ENCODE measurements at places on chromosomes 2 and 18.

DNA sequence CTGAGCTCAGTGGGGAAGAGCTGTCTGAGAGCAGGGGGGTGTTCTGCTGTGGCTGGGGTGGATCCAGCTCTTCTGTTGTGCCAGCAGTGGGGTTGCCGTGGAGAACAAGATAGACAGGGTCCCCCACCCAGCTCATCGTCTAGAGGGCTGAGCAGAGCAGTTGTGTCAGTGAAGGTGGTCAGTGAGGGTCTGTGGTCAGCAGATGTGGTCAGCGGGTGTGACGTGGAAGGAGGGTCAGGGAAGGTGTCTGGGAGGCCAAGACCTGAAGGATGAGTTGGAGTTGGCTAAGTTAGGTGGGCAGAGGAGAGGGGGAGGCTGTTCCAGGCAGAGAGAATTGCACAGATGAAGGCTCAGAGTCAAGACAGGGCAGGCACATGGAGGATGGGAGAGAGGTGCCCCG, 103.1 kb downstream of the DGKD start:
- no peak for DNase-seq

DNA sequence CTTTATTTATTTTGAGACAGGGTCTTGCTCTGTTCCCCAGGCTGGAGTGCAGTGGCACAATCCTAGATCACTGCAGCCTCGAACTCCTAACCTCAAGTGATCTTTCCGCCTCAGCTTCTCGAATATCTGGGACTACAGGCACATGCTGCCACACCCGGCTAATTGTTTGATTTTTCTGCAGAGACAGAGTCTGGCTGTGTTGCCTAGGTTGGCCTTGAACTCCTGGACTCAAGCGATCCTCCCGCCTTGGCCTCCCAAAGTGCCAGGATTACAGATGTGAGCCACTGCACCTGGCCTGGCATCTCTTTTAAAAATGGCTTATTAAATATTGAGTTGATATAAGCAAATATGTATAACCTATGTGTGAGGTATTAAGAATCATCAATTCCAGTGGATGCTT, 209.5 kb downstream of the FAM210A start:
- DNase-seq: no peak

GRCh38 chr2:137838255-137839092, 125.8 kb upstream of the HNMT start:
- no peak for DNase-seq

- no peak for DNase-seq
Observed at GRCh38 chr2:70985283-70985688, 6.9 kb downstream of the ANKRD53 start.

- no peak for DNase-seq
Observed at GRCh38 chr2:161825429-161825828, 201.2 kb downstream of the SLC4A10 start.

DNA sequence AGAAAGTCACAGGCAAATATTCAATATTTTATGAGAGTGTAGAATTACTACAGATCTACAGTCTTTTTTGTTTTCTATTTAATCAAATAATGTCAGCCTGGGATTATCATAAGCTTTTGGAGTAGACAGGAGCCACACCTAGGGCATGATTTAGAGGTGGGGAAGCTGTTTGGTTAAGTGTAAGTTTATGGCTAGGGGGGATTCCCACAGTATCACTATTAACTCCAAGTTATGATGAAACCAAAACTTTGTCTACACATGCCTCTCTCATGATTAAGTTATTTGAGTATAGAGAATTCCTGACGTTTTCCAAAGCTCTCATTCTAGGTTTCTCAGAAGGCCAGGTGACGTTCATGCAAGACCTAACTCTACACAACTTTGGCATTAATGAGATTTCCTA, 2.1 kb downstream of the SERPINB10 start:
- no peak for DNase-seq

GRCh38 chr2:49914281-49914680, 760.0 kb upstream of the FSHR start:
- DNase-seq: no peak

DNA sequence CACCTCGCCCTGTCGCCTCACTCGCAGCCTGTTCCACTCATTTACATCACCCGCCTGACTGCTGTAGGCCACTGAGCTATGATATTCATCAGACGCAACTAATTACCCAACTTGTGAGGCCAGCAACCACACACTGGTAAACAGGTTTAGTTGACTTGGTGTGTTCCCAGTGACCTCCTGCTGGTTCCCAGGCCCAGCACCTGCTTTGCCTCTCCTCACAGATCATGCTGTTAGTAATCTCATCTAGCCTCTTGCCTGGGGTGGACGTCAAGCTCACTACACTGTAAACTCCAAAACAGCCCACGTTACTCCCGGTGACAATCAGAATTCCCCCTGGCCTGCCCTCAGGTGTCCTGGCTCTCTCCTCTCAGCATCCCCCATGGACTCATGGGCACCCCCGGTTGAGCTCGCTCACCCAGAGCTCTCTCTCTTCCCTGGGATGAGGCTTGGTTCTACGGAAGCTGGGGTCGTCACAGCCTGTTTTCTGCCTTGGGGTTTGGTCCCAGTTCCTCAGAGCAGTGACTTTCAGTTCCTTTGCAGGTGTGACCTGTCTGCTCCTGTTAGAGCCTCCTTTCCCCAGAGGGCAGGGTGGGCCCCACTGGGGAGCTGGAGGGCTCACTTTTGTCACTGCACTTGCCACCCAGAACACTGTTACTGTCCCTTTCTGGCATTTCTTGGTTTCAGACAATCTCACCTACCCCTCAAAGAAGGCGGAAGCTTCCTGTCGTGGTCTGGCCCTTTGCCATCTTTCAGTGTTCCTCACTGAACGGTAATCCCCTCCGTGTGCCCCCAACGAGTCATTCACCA, 40.3 kb downstream of the INPP5D start:
- peak; percentile 53 for DNase-seq

DNA sequence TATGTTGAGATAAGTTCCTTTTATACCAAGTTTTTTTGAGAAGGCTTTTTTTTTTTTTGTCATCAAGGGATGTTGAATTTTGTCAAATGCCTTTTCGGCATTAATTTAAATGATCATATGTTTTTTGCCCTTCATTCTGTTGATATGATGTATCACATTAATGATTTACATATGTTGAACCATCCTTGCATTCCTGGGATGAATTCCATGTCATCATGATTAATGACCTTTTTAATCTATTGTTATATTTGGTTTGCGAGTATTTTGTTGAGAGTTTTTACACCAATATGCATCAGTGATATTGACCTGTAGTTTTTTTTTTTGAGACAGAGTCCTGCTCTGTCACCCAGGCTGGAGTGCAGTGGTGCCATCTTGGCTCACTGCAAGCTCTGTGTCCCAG, 585.7 kb upstream of the FANCL start:
- DNase-seq: no peak

DNA sequence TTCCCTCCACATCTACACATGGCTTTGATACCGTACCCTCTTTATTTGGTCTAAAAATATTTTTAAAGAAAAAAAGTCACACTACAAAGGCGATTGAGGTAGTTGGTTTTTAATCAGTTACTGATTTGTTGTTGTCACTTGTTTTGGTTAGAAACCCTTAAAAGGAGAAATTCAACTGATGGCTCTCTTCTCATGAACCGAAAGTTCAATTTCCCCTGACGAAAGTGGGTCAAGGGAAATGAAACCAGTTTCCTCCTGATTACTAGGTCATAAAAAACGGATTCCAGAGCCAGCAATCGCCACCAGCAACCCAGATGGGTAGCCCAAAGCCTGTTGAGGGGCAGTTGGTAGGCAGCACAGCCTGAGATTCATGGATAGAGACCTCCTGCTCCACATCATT, 63.2 kb downstream of the DLGAP1 start:
- no peak for DNase-seq

- no peak for DNase-seq
Observed at GRCh38 chr18:10166164-10166807, 252.5 kb downstream of the VAPA start.

- DNase-seq: no peak
Observed at GRCh38 chr2:58283931-58284330, 42.8 kb upstream of the FANCL start.

DNA sequence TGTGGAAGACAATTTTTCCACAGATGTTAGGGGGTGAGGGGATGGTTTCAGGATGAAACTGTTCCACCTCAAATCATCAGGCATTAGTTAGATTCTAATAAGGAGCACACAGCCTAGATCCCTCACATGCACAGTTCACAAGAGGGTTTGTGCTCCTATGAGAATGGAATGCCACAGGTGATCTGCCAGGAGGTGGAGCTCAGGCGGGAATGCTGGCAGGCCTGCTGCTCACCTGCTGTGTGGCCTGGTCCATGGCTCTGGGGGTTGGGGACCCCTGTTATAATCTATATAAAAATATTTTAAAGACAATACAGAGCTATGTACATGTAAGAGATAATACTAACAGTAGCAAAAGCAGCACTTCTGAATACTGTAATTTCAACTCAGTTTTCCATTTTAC, 19.2 kb downstream of the CWC22 start:
- no peak for DNase-seq

- no peak for DNase-seq
Observed at GRCh38 chr18:36624451-36625167, 204.2 kb downstream of the TPGS2 start.

DNA sequence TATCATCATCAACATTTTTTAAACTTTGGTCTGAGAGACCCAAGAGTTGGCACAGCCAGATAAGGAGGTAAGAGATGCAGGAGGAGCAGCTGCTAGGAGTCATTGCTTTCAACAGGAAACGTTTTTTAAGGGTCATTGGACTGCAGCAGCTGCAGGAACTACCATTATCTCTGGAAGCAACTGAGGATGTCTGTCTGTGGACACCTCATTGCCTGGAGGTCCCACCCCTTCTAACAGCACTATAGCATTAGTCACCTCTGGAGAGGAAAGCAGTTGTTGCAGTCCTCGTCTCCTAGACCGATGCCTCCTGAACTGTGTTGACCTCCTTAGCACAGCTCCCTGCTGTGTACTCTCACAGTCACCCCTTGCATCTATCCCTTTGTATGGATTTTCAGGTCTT, 21.5 kb upstream of the FSHR start:
- no peak for DNase-seq

- DNase-seq: no peak
Observed at GRCh38 chr2:128202791-128203190, 111.8 kb downstream of the UGGT1 start.

DNA sequence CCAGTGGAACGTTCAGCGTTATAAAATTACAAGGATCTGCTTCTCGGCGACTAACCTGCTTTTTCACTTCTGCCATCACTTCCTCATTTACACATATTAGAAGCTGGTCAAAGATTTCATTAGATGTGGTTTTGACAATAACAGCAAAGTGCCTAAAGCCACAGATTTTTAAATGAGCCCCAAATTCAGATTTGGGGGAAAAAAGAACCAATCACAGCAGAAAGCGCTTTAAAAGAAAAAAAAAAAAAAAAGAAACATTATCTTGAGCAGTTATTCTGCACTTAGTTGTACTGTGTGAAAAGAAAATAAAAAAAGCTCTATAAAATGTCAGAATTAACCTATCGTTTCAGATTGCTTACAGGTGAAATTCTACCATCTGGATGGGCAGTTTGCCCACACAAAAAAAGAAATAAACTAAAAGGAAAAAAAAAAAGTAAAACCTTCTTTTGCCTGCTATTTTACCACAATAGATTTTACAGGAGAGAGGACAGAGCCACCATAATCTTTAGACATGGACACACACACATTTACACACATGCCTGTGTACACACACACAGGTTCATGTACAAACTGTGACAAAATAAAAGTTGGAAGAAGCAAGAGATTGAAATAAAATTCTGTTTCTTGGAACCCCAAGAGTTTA, 167.2 kb downstream of the TCF4 start:
- DNase-seq: no peak

GRCh38 chr2:127361929-127362885, 25.6 kb downstream of the MAP3K2 start:
- DNase-seq: no peak

GRCh38 chr2:62156861-62157496, 38.9 kb upstream of the B3GNT2 start:
- no peak for DNase-seq

GRCh38 chr18:22608847-22609246, 191.1 kb upstream of the CTAGE1 start:
- no peak for DNase-seq

DNA sequence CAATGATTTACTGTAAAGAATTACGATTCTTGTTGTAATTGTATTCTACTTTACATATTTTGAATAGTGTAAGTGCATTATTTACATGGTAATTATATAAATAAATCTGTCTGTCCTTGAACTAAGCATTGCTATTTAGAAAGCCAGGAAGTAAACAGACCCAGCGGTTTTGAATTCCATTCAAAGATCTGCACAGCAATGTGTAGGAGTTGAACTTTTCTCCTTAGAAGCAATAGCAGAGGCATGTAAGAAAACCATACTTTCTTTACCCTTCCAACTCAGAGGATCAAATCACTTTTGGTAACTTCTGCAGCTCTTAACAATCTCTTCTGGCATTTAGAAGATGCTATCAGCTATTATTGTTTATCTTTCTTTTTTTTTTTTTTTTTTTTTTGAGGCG, 109.2 kb upstream of the VRK2 start:
- DNase-seq: no peak

DNA sequence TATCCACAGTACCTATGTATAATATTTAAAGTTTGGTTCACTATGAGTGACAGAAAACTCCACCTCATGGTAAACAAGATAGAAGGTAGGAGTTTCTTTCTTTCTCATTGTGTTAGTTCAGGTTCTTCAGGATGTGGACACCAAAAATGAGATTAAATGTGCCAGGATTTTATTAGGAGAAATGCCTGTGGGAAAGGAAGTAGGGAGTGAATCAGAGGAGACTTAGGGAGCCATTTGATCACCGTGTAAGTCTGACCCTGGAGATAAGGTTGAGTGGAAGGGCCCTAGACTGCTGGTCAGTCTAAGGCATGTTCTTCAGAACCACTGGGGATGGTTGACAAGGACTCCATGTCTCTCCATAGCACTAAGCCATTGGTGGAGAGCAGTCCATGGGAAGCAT, 8.1 kb downstream of the AOX1 start:
- DNase-seq: no peak

DNA sequence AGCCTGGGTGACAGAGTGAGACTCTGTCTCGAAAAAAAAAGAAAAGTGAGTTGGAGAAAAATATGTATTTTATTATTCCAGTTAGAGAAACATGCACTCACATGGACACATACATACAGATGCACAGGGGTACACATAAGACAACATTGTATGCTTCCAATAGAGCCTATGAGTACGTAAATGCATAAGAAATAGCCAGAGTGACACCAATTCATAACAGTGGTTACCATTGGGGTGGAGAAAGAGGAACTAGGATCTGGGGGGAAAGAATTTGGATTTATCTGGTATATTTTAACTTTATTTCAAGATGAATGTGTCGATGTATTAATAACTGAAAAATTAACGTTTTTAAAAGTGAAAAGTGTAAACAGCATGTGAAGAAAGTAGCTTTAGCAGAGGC, 16.1 kb downstream of the IL36A start:
- DNase-seq: no peak

DNA sequence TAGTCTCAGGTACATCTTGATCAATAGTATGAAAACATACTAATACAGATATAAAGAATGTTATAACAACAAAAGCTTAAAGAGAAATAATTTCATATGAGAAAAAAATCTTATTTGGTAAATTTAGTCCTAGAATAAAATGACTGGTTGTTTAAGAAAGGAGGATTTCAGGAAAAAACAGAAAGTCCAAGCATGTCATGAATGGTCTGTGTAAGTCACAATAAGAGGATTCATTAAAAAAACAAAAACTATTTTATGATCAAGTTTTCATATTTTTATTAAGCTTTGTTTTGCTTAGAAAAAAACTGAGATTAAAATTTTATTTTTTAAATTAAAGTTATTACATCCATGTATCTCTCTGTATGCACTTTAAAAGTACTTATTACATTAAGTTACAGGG, 353.9 kb upstream of the SPHKAP start:
- DNase-seq: no peak

GRCh38 chr2:202006301-202006700, 27.4 kb upstream of the FZD7 start:
- no peak for DNase-seq
